ENCODE measurements at places on chromosomes 5 and 9.

DNA sequence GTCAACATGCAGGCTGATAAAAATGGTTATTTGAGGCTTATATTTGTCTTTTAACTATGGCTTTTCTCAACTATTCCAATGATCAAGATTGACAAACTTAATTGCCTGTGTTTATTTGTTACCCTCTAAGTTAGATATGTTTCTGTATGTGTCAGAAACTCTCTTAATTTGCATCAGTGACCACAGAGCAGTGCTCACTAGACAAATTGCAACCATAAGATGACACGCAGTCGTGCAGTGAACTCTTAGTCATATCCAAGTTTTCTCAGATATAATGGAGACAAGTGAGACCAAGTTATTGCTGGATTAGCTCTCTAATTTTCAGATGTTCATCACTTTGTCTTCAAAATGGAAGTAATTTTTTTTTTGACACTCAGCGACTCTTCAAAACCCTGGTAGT lies 342.2 kb upstream of the RFX3 start:
- no peak for DNase-seq

- no peak for DNase-seq
These were observed 254.6 kb upstream of the SLC24A2 start for GRCh38 chr9:20043461-20043860.

- no peak for DNase-seq
These were observed 18.2 kb upstream of the STK32A start for GRCh38 chr5:147216552-147217154.

GRCh38 chr9:32783168-32783891 lies at the start of gene TMEM215:
TMEM215 (plus strand) TSS chr9:32783540; CDS start chr9:32784184, 644 bp downstream.
- no peak for DNase-seq

DNA sequence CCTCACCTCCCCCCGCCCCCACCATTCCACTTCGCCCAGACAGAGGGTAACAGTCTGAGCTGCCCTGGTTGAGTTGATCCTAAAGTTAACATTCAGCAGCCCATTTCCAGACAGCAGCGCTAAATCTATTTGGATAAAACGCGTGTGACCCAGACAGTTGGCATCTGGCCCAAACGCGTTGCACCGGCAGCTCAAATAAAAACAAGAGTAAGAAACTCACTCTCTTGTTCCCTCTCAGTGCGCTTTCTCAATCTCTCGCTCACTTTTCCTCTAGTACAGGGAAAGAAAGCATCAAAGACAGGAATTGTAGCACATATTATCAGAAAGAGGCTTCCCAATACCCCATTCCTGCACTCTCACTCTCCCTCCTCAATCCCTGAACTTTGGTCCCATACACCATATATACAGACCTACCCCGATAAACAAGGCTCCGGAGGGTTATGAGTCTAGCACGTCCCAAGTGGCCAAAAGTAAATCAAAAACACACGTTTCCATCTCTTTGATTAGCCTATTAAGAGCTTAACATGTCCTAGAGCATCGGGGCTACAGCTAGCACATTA lies 1.3 kb downstream of the ADAMTS6 start:
- DNase-seq = no peak

GRCh38 chr5:73378070-73378469 lies 70.5 kb downstream of the FOXD1 start:
- no peak for DNase-seq

GRCh38 chr9:121906074-121906870 lies 186.8 kb downstream of the TTLL11 start:
- no peak for DNase-seq

- no peak for DNase-seq
These were observed 51.5 kb upstream of the CTNNA1 start for GRCh38 chr5:138701678-138702077.

GRCh38 chr5:105632043-105632442 lies 2038.7 kb downstream of the EFNA5 start:
- DNase-seq = no peak

DNA sequence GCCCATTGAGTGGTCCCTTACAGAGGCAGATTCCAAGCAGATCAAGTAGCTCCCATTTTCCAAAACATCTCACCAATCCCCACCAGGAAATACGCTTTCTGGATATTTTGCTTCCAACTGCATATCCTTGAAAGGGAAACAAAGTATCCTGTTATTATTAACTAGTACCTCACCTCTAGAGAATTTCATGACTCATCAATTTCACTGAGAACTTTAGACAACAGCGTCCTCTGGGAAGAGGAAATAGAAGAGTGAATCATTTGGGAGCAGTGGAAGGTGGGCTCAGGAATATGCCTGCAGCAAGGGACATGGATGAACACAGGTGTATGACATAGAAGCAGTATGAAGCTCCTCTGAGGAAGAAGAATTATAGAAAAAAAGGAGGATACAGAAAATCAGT lies 186.7 kb downstream of the MARCHF11 start:
- DNase-seq = no peak

- DNase-seq = no peak
These were observed 728.8 kb downstream of the NR2F1-AS1 start for GRCh38 chr5:92852219-92852618.

GRCh38 chr5:65149827-65150226 lies 331.9 kb downstream of the ADAMTS6 start:
- DNase-seq = no peak
